ENCODE measurements at places on chromosomes 5 and 9.

- DNase-seq = peak; percentile 17
These were observed 137.9 kb downstream of the MPDZ start for GRCh38 chr9:13141629-13142028.

- no peak for DNase-seq
These were observed 22.4 kb downstream of the ENC1 start for GRCh38 chr5:74618106-74618505.

GRCh38 chr9:108150736-108151586 is 661.4 kb upstream of the KLF4 start:
- peak; percentile 89 for DNase-seq

- DNase-seq = no peak
These were observed 45.8 kb downstream of the PLPP7 start for GRCh38 chr9:131335368-131335755.

DNA sequence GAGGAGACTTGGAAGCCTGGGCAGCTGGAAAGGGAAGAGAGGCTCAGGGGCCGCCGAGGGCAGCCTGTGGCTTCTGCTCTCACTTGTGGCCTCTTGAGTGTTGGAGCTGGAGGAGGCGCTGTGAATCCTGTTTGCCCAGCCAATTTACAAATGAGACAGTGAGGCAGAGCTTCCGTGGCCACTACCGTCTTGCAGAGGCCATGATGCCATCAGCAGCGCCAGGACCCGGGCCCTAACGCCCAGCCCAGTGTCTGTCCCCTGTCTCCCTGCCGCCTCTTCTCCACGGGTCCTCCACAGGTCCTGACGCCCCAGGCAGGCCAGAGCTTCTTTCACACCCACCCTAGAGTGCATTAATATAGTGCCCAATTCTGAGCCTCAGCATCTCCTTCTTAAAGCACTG is 172.8 kb downstream of the GOLPH3 start:
- DNase-seq = no peak

DNA sequence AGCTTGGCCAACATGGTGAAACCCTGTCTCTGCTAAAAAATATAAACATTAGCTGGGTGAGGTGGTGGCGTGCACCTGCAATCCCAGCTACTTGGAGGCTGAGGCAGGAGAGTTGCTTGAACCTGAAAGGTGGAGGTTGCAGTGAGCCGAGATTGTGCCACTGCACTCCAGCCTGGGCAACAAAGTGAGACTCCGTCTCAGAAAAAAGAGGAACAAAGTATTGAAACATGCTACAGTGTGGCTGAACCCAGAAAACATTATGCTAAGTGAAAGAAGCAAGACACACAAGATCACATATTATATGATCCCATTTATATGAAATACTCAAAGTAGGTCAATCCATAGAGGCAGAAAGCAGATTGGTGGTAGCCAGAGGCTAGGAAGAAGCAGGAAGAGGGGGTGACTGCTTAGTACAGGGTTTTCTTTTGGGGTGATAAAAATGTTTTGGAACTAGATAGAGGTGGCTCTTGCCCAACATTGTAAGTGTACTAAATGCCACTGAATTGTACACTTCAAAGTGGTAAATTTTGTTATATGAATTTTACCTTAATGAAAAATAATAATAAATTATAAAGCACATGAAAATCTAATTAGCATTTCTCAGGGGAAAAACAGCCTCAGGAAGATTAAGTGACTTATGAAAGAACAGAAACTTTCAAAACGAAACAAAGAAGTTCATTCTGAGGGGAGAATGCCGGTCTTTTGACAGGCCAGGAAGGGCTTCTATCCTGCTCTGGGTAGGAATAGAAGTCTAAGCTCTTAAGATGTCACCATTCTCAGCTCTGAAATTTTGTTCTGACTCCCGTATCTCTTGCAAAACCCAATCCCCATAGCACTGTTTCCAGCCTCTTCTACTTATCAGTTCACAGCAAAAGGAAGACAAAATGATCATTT is 161.1 kb upstream of the TBCA start:
- DNase-seq = no peak

- DNase-seq = no peak
These were observed 375.8 kb upstream of the ST8SIA4 start for GRCh38 chr5:101278917-101279316.

GRCh38 chr5:97388794-97389193 is 205.7 kb upstream of the RIOK2 start:
- no peak for DNase-seq

DNA sequence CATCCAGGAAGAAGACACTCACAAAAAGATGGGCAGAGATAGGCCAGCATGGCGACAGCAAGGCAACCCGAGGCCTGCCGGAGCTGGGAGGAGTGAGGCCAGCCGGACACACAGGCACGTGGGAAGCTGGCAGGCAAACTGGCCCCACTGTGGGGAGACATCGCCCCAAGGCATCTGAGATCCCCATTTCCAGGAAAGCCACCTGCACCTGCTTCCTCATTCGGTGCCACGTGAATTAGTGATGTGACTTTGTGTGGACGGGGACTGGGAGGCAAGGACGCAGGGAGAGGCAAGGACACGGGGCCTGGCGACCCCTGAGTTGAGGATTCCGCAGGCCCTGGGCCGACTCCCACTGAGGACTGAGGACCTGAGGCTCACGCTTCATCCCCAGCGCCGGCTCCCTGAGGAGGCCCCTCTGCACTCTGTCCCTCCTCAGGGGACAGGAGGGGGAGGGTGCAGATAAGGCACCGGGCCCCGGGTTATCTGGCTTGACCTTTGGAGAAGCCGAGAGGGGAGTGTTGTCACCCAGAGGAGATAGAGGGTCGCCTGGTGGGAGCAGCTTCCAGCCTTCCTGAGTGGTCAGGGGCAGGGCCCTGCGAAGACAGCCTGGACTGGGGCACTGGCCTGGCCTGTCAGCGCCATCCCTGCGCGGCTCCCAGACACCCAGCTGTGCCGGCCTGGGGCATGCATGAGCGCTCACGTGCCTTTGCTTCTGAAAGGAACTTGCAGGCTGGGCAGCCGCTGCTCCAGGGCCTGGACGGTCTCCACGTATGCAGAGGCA is 39.7 kb downstream of the NDUFS6 start:
- DNase-seq = no peak

- DNase-seq = peak; percentile 21
These were observed 57.9 kb downstream of the ARHGAP26 start for GRCh38 chr5:142827934-142828576.

DNA sequence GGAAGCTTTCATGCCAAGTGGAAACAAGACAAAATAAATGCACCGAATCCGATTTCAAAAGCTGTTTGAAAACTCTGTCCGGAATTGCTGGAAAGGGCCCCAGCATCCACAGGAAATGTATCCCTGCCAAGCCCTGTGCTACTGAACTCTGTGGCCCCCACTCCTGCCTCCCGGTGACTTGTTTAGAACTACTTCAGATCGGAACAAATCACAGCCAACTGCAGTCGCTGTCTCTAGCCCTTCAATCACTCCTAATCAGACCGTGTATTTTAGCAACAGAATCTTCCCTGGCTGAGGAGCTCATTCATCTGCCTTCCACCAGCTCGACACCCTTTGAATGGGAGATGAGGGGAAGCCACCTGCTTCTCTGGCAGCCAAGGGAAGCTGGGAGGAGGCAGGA is 94.1 kb downstream of the KCNIP1 start:
- peak; percentile 8 for DNase-seq

GRCh38 chr5:20158006-20158405 is 170.0 kb upstream of the CDH18 start:
- DNase-seq = no peak

GRCh38 chr9:73775757-73776156 is 624.1 kb downstream of the ANXA1 start:
- no peak for DNase-seq

DNA sequence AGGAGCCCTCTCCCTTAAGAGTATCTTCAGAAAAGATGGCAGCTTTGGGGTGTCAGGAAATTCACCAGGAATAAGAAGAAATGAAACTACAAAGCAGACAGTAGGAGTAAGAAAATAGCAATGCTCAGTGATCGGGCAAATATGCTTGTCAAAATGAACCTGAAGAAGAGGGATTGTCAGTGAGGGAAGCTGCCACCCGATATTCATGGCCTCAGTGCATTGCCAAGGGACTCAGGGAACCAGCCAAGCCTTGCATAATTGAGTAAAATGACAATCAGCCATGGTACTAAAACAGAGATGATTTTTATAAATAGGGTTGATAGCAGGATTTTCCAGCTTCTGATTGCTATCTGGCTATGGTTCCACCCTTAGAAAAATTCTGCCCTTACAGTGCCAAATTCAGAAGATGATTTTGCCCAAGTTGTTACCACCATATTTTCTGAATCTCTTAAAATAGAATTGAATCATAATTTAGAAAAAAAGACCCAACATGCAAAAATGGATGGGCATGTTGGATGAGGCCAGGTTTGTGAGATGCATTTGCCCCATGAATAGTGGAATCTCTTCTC is 274.0 kb downstream of the NTRK2 start:
- DNase-seq = no peak

DNA sequence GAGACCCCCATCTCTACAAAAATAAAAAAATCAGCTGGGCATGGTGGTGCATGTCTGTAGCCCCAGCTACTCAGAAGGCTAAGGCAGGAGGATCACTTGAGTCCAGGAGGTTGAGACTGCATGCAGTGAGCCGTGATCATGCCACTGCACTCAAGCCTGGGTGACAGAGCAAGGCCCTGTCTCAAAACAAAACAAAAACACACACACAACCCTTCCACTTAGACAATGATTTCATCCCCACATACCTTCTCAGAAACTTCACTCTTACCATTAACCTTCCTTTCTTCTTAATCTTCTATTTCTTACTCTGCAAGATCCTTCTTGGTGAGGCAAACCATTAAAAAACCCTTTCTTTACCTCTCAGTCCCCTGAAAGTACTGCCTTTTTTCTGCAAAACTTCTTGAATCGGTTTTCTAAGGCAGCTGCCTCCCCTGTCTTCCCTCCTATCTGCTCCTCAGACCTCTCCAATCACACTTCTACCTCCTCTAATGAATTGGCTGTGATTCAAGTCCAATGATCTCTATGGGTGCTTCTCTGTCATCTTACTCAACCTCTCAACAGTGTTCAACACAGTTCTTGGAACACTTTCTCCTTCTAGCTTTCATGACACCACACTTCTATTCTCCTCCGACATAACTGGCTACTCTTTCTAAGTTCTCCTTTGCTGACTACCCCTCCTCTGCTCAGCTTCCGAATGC is 47.3 kb downstream of the PFDN1 start:
- no peak for DNase-seq

DNA sequence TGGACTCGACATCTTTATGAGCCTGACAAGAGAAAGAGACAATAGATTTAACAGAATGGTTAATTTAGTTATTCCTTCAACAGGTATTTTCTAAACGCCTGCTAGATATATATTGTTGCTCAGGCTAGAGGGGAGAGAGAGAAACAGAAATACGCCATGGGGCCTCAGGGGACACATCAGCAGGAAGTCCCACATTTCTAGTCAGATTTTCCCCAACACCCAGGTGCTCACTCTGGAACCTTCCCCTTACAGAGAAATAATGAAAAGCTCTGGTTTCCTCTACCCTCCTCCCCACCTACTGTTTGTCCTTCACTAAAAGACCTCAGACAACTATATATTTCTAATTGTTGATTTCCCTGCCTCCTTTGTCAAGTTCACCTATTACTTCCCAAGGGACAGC is 130.3 kb upstream of the TBC1D2 start:
- no peak for DNase-seq

DNA sequence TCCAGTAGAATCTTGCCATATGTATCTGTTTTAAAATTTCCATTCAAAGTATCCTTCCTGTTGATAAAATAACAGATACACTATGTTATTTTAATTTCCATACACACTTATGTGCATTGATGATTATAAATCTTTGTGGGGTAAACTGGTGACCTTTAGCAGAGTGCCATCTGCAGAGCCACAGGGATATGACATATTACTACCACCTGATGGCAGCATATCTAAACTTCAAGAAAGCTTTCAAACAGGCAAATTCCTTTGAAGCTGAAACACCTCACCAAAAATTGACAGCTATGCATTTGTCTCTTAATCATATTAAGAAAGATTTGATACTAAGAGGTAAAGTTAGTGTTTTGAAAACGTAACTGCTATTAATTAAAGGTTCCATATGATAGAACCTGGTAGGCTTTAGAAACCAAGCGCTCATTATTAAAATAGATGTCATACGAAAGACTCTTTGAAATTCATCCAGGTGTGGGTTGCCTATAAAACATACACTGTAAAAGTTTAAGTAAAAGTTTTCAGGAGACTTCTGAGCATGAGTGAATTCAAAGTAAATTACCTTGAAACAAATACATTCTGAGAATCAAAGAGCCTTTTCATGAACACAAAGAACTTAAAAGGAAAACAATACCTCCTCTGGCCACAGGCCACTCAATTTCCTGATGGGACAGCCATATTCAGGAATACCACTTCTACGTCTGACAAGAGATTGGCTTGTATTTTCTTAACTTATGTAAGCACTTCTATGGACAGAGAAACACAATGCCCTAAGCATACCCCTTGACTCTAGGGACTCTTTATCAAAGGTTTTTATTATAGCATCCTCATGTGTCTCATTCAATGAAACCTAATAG is 93.3 kb downstream of the KIAA0825 start:
- DNase-seq = peak; percentile 37

DNA sequence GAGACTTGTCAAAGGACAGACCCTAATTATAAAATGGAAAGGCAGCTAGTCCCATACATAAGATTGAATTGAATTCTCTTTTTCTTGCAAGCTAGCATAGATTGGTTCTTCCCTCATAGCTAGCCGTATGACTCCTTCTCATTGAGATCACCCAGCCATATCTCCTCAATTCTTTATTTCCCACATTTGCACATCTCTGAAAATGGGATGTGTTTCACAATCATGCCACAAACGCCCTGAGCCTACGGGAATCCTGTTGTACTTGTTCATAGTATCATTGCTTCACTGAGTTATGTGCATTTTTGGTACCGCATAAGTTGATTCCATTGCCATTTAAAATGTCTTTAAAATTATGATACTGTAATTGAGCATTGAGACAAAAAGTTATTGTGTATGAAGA is 90.5 kb downstream of the PCSK1 start:
- no peak for DNase-seq

- no peak for DNase-seq
These were observed 9.3 kb downstream of the NXNL2 start for GRCh38 chr9:88544245-88544644.

DNA sequence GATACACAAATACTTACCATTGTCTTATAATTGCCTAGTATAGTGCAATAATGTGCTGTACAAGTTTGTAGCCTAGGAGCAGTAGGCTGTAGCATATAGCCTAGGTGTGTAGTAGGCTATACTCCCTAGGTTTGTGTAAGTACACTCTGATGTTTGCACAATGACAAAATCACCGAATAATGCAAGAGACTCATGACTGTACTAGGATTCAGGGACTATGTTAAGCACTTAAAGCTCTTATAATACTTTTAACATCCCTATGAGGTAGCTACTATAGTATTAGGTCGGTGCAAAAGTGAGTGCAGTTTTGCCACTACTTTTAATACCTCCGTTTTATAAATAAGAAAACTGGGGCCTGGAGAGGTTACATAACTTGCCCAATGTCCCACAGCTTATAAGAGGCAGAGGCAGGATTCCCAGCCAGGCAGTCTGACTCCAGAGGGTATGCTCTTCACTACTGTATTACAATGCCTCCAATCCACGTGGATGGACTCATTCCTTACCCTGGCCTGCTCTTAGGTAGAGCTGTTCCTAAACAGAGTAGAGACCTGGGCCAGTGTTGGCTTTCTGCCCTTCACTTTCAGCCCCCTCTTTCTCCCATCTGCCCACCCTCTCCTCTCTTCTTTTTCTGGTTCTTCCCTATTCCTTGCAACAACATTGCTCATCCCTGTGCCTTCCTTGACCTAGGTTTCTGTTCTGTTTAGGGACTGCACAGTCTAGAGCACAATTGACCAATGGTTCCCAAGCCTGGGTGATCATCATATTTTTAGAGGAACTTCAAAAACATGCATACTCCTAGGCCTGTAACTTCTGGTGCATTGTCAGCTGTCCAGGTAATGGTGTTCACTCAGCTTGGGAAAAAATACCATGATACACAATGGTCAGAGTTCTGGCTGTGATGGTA is 114.0 kb downstream of the CARTPT start:
- no peak for DNase-seq
